Endothelial cell of coronary artery (primary cell): ENCODE measurements at places on chromosomes 16 and 17. TPM values are rescaled to one million over a fixed set of nuclear protein-coding genes. Genes with fewer than 3 reads are reported as not detected.

The OTOP2 gene
- total RNA-seq = not detected in 2 replicates

The INCA1 gene
- 0.18 and 0.56 TPM in 2 replicates for total RNA-seq

The PDILT gene
- not detected in 2 replicates for total RNA-seq

The RSPRY1 gene
- total RNA-seq = 47.6 and 64.1 TPM in 2 replicates

The TP53TG3B gene
- not detected in 2 replicates for total RNA-seq

The AGRP gene
- not detected in 2 replicates for total RNA-seq

The SLC25A39 gene
- total RNA-seq = 66.9 and 81.9 TPM in 2 replicates
